ENCODE measurements at places on chromosomes 12 and 14.

DNA sequence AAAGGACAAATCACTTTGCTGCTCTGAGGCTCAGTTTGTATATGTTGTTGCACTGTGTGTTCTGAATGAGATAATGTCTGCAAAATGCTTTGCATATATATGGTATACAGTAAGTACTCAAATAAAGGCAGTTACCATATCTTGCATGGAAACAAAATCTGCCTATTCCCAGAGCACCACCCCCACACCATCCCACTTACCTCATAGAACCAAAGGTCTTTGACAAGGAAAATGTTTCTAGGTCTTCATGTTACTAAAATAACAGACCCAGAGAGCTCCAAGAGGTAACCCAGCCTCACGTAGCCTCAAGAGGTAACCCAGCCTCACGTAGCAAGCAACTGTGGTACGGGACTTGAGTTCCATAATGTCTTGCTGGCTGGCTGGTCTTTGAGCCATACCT lies 71.6 kb upstream of the CMKLR1 start:
- H3K27me3 ChIP-seq, result no peaks in the 10 kb centered on the region
- no peaks in the 10 kb centered on the region for H3K36me3 ChIP-seq
- H3K4me1 ChIP-seq, result no peaks in the 10 kb centered on the region
- no peak overlapping the region for H3K4me3 ChIP-seq
- no peak overlapping the region for H3K27ac ChIP-seq

GRCh38 chr14:33229269-33229929 lies 290.7 kb downstream of the NPAS3 start:
- no peak for DNase-seq
- no peaks in the 10 kb centered on the region for H3K36me3 ChIP-seq
- H3K4me3 ChIP-seq, result no peak overlapping the region
- no peaks in the 10 kb centered on the region for H3K4me1 ChIP-seq
- H3K27me3 ChIP-seq, result no peaks in the 10 kb centered on the region

- no peak for DNase-seq
- H3K27me3 ChIP-seq, result no peaks in the 10 kb centered on the region
- H3K27ac ChIP-seq, result peak overlapping the region; percentile 94
- H3K36me3 ChIP-seq, result no peaks in the 10 kb centered on the region
- H3K4me1 ChIP-seq, result peaks cover 17% of the 10 kb centered on the region
These were observed 5.1 kb upstream of the CHD4 start for GRCh38 chr12:6612247-6612646.

DNA sequence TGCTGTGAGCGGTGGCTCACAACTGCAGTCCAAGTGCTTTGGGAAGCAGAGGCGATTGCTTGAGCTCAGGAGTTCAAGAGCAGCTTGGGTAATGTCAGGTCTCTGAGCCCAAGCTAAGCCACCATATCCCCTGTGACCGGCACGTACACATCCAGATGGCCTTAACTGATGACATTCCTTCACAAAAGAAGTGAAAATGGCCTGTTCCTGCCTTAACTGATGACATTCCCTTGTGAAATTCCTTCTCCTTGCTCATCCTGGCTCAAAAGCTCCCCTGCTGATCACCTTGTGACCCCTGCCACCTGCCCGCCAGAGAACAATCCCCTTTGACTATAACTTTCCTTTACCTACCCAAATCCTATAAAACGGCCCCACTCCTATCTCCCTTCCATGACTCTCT lies 48.6 kb downstream of the SLC25A47 start:
- peaks cover 7% of the 10 kb centered on the region for H3K4me1 ChIP-seq
- H3K27me3 ChIP-seq, result no peaks in the 10 kb centered on the region
- no peak for DNase-seq
- peaks cover 5% of the 10 kb centered on the region for H3K36me3 ChIP-seq
- no peak overlapping the region for H3K4me3 ChIP-seq

GRCh38 chr12:55698241-55698955 lies 9.3 kb downstream of the ITGA7 start:
- peak overlapping the region; percentile 47 for H3K27ac ChIP-seq
- no peaks in the 10 kb centered on the region for H3K27me3 ChIP-seq
- H3K36me3 ChIP-seq, result peaks cover 75% of the 10 kb centered on the region
- no peak overlapping the region for H3K4me3 ChIP-seq

GRCh38 chr12:26198742-26199141 lies 3.4 kb downstream of the SSPN start:
- H3K27me3 ChIP-seq, result no peaks in the 10 kb centered on the region
- no peaks in the 10 kb centered on the region for H3K36me3 ChIP-seq

DNA sequence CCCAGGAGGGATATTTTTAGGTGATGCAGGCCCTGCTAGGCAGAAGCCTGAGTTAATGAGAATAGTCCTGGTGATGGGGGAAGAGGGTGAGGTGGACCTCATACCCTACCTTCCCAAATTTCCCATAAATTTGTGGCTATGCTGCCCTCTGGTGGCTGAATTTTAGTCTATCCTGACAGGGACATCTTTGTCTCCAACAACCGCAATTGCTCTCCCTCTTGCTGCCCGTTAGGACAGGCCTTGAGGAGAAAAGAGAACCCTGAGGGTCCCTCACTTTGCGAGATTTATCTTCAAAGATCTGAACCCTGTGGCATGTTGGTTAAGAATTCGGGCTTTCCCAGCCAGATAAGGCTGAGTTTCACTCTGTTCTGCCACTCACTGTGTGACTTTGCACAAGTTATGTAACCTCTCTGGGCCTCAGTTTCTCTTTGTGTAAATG lies 9.8 kb upstream of the ZNF385A start:
- no peak overlapping the region for H3K27ac ChIP-seq
- H3K36me3 ChIP-seq, result peaks cover 53% of the 10 kb centered on the region
- no peak for DNase-seq

- no peaks in the 10 kb centered on the region for H3K4me1 ChIP-seq
- no peak overlapping the region for H3K27ac ChIP-seq
- no peaks in the 10 kb centered on the region for H3K27me3 ChIP-seq
- H3K4me3 ChIP-seq, result no peak overlapping the region
- no peak for DNase-seq
These were observed 91.8 kb downstream of the SLC38A1 start for GRCh38 chr12:46177025-46177424.

- H3K36me3 ChIP-seq, result peaks cover 62% of the 10 kb centered on the region
- DNase-seq, result no peak
- H3K4me3 ChIP-seq, result no peak overlapping the region
- H3K4me1 ChIP-seq, result no peaks in the 10 kb centered on the region
- H3K27me3 ChIP-seq, result no peaks in the 10 kb centered on the region
These were observed 69.4 kb downstream of the TRAFD1 start for GRCh38 chr12:112194601-112195247.

GRCh38 chr14:105414456-105415371 lies 4.9 kb upstream of the MTA1 start:
- peaks cover 18% of the 10 kb centered on the region for H3K4me1 ChIP-seq
- no peaks in the 10 kb centered on the region for H3K27me3 ChIP-seq
- H3K27ac ChIP-seq, result peak overlapping the region; percentile 36
- peak; percentile 85 for DNase-seq

GRCh38 chr12:113276306-113276705 lies 55.0 kb downstream of the TPCN1 start:
- peaks cover 79% of the 10 kb centered on the region for H3K36me3 ChIP-seq
- DNase-seq, result no peak
- H3K27me3 ChIP-seq, result no peaks in the 10 kb centered on the region

- H3K27ac ChIP-seq, result peak overlapping the region; percentile 47
- DNase-seq, result no peak
- H3K36me3 ChIP-seq, result no peaks in the 10 kb centered on the region
- no peaks in the 10 kb centered on the region for H3K27me3 ChIP-seq
These were observed 530 bp upstream of the NYNRIN start for GRCh38 chr14:24398293-24398652.

DNA sequence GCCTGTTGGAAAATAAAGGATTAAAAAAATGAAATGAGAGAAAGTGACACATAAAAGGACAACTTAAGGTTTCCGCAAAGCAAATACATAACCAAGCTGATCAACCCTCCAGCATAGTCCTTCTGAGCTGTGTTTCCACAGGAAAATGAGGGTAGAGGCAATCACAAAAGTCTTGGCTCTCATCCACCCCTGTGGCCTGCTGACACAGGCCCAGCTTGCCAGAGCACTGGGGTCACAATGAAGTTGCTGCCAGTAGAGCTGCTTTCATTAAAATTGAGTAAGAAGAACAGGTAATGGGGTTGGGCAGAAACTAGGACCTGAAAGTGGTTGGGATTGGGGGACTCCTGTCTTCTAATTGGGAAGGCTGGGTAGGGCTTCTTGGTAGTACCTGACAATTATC lies 65.9 kb downstream of the RERG start:
- no peaks in the 10 kb centered on the region for H3K36me3 ChIP-seq
- peak overlapping the region; percentile 37 for H3K27ac ChIP-seq
- no peak overlapping the region for H3K4me3 ChIP-seq
- peaks cover 22% of the 10 kb centered on the region for H3K4me1 ChIP-seq
- H3K27me3 ChIP-seq, result no peaks in the 10 kb centered on the region
- DNase-seq, result no peak

DNA sequence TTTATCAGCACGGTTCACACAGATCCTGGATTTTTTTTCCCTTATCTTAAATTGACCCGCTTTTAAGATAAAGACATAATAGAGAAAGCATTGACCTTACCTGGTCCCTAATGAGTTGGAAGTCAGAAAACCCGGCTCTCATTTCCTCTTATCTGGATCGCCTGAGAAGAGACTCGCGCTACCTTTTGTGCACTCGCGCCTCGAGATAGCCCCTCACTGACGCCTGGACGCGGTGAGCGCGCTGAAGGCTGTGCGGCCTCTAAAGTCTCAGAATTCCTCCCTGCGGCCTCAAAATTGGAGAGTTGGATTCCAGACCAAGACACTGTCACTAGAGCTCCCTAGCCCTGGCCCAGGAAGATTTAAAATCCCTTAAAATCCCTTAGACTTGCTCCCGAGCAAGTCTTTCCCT lies 7.0 kb downstream of the NKX2-1 start:
- H3K27ac ChIP-seq, result no peak overlapping the region
- no peaks in the 10 kb centered on the region for H3K4me1 ChIP-seq
- no peak for DNase-seq
- H3K4me3 ChIP-seq, result no peak overlapping the region
- peaks cover 7% of the 10 kb centered on the region for H3K27me3 ChIP-seq

DNA sequence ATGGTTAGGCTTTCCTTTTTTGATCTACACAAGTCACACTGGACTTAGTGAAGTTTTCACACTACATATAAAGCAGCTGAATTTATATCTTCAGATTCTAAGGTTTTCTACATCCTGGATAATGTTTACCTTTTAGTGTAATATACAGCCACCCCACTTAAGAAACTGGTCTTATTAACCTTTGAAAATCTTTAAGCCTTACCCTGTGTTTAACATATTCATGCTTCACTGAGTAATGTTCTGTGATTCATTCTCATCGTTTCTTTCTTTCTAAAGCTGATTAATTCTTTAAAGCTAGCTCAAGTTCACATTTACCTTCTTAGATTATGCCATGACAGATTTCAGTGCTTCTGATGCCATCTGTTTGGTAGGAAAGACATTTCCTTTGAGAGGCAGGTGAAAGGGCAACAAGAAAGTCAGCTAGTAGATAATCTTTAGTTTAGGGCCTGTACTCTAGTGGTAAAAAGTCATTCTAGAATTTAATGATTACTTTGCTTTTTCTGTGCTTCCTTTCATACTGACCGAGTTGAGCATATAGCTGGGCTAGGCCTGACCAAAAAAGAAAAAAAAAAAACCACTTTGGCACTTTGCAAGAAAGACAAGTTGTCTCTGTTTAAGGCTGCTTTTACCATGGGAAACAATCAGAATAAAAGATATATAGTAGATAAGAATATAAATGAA lies 690.9 kb upstream of the FBXO33 start:
- no peak overlapping the region for H3K27ac ChIP-seq
- H3K36me3 ChIP-seq, result no peaks in the 10 kb centered on the region
- no peak for DNase-seq
- H3K4me3 ChIP-seq, result no peak overlapping the region
- no peaks in the 10 kb centered on the region for H3K27me3 ChIP-seq

- no peak for DNase-seq
- no peak overlapping the region for H3K27ac ChIP-seq
- H3K36me3 ChIP-seq, result no peaks in the 10 kb centered on the region
These were observed 182.8 kb downstream of the SLC5A8 start for GRCh38 chr12:101027200-101027599.

- no peak for DNase-seq
- no peak overlapping the region for H3K27ac ChIP-seq
- no peaks in the 10 kb centered on the region for H3K36me3 ChIP-seq
These were observed 184.8 kb upstream of the NTF3 start for GRCh38 chr12:5247144-5247543.

DNA sequence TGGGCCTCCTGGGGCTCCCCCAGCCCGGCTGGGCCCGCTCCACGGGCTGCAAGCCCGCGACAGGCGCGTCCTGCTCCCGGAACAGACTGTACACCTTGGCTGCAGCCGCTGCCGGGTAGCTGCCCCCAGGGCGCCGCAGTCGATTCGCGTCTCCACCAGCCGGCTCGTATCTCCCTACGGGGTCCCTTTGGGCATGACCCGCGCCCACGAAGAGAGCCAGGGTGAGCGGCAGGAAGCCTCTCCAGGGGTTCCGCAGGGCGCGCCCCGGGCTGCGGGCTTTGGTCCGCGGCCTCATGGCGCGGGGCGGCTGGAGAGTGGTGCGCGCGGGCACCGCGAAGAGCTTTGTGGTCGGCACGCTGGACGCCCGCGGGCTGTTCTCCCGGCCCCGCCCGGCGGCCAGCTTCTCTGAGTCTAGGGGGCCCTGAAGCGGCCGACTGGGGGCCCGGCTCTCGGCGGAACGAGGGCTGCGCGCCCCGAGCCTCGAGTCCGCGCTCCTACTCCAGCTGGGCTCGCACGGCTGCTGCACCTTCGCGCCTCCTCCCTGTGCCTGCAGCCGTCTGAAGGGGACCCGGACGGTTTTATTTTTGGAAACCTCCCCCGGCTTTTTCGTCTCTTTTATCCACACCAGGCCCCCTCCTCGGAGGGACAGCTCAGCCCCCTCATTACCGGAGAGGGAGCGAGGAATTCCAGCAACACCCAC lies at the start of gene LTBP2:
LTBP2 (minus strand) TSS at position 588 of the 700 bp plus-strand sequence; CDS start at position 295, 293 bp downstream.
- peak within 1 kb of the TSS; percentile 93 for H3K27ac ChIP-seq
- H3K4me3 ChIP-seq, result peak within 1 kb of the TSS; percentile 53
- H3K27me3 ChIP-seq, result no peaks in the 10 kb centered on the region
- H3K4me1 ChIP-seq, result peaks cover 15% of the 10 kb centered on the region
- no peaks in the 10 kb centered on the region for H3K36me3 ChIP-seq
- DNase-seq, result no peak

DNA sequence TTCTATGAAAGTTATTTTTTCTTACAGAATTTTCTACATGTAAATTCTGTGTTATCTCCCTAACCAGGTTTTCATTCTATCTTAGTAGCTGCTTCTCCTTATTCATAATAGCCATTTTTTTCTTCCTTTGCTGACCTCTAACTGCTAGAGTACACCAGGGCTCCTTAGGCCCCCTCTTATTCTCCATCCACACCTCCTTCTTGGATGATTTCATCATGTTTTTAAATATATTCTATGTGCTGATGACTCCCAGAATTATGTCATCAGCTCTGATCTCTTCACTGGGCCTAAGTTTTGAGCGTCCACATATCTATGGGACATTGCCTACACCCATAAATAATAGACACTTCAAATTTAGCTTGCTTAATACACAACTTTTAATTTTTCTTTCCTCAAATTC lies 721.5 kb downstream of the SLC16A7 start:
- no peak for DNase-seq
- H3K36me3 ChIP-seq, result no peaks in the 10 kb centered on the region
- no peak overlapping the region for H3K27ac ChIP-seq
- H3K27me3 ChIP-seq, result no peaks in the 10 kb centered on the region
- H3K4me3 ChIP-seq, result no peak overlapping the region
- no peaks in the 10 kb centered on the region for H3K4me1 ChIP-seq

Measured in ascending aorta (tissue), 2 donors.